ENCODE measurements at places on chromosomes 1 and 21.

GRCh38 chr1:184620469-184620868 lies 134.2 kb downstream of the EDEM3 start:
- DNase-seq = no peak

DNA sequence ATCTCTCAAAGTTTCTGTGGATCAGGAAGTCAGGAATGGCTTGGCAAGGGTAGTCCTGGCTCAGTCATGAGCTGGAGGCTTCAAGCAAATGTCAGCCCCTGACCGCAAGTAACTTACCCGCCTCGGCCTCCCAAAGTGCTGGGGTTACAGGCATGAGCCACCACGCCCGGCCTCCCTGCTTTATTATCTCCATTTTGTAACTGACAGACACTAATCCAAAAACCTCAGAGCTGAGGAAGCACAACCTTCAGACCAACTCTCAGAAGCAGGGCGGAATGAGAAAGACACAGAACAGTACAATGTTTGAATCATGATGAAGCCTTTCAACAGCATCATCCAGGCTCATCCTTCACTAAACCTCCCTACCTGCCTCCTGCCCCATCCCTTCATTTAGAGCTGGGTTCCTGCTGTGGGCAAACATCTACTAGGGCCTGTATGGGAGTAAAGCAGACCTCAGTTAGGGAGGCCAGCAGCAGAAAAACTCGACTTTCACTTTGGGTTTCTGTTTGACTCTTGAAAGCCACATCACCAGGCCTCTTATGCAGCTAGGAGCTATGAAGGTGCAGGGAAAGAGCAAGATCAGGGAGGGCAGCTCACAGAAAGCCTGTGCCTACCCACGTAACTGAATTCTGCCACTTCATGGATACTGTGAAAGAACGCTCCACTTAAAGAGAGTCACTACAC lies 84.4 kb upstream of the RAB4A start:
- no peak for DNase-seq

DNA sequence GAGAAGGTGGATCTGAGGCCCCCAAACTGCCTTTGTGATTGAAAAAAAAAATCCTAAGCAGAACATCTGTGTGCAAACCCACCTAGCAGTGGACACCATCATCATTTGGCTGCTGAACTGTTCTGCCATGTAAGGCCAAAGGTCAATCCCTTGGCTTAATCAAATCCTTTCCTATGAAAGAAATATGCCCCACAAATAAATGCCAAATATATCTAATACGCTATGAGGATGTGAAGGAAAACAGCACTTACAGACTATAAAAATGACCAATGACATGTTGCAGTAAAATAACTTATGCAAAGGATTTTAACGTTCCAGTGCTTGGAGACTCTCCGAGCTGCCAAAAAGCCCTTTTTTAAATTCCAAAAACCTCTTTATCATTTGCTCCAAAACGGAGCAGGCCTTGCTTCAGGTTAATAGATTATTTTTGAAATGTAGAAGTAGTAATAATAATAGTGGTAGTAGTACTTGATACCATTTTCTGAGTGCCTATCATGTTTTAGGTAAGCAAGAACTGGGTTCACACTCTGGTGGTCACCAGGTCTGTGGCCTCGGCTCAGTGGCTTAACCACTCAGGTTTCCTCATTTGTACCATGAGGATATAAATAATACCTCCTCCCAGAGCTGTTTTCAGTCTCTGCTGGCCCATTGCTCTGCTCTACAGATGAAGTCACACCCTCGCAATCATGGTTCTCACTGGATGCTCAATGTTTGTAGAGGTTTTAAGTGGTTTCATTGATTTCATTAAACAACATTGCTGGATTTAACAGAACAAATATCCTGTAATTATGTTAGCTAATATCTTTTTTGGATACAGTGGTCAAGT lies 47.9 kb upstream of the EDEM3 start:
- DNase-seq = no peak

GRCh38 chr21:45353200-45353599 lies 51.8 kb upstream of the COL18A1 start:
- DNase-seq = no peak

GRCh38 chr1:183318433-183318832 lies 99.7 kb downstream of the NMNAT2 start:
- no peak for DNase-seq

DNA sequence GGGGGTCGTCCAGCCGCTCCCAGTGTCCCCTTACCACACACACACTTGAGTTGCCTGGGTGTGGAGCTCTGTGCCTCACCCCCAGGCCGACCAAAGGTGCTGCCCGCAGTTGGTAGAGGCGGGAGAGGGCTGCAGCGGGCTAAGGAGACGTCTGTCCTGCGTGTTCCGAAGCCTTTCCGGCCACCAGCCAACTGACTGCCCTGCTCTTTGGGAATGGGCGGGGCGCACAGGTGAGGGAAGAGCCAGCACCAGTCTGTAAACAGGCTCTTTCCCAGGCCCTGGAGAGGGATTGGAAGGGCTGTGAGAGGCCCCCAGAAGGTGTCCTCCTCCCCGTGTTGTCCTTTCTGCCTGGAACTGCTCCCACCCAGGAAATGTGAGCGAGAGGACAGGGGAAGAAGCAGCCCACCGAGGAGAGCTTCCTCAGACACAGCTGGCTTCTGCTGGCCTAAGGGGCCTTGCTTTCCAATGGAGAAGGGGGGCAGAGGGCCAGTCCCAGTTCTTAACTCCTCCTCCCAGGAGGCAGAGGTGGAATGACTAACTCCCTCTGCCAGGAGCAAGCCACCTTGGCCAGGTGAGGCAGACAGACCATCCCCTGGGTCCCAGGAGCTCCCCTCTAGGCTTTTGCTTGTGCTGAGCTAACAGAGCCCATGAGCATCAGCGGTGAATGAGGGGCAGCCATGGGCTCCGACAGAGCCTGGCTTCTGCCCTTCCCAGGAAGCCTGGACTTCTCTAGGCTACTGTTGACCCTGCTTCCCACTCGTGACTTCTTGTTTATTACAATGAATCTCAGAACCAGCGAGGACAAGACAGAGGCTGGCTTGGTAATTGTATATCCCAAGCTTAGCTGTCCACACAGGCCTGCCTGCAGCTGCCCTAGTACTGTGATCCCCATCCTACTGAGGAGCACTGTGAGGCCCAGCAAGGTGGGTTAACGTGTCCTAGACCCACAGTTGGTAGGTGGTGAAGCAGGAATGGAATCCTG lies 158.1 kb upstream of the COA6 start:
- DNase-seq = no peak

- DNase-seq = no peak
Measured at GRCh38 chr1:201566529-201566823, 27.5 kb downstream of the NAV1 start.

DNA sequence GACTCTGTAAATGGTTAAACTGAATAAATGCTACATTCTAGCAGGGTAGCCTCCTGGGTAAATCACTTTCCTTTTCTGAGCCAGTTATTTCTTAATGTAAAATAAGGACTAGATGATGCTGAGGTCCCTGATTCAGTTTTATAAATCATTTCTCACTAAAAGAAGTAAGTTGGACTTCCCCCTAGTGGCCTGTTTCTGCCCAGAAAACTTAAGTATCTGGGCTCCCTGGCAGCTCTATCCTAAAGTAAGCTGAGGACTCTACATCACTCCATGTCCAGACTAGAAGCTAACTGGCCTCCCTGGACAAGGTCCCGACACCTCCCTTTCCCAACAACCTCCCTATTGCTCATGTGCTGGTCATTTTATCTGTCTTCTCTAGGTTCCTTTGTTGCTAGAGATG lies 3.0 kb downstream of the GPN2 start:
- no peak for DNase-seq

DNA sequence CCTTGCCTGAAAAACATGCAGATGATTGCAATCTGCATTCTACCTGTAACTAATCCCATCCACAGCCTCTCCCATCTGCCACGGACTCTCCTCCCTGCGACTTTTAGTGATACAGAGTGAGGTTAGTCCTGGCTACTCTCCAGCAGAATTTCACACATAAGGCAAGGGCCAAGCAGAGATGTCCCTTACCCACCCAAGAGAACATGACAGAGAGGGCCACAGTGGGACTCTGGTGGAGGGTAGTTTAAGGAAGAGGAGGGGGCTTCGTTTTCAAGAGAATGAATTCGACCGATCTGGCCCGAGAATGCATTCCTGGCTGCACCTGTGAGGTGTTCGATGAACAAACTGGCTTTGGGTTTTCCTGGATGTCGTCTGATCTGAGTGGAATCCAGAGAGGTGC lies 87.5 kb upstream of the SIM2 start:
- DNase-seq = no peak

- no peak for DNase-seq
Measured at GRCh38 chr1:154730259-154730658, 122.3 kb upstream of the ADAR start.

GRCh38 chr1:69305621-69306020 lies 262.1 kb upstream of the LRRC7 start:
- no peak for DNase-seq

DNA sequence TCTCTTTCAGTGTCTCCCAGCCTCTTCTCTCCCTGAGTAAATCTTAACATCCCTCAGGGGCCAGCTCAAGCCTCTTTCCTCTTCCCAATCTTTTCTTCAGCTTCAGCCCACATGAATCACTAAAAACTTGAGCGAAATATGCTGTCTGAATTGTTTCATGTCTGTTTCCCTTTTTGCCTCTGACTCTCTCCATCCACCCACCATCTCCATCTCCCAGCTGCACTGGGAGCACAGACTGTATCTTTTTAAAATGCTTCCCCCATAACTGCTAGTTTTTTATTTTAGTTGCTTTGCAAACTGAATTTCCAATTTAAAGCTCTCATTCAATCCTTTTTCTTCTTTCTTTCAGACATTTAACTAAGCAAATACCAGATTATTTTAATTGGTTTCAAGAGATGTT lies 3.0 kb upstream of the AHCTF1 start:
- DNase-seq = no peak

DNA sequence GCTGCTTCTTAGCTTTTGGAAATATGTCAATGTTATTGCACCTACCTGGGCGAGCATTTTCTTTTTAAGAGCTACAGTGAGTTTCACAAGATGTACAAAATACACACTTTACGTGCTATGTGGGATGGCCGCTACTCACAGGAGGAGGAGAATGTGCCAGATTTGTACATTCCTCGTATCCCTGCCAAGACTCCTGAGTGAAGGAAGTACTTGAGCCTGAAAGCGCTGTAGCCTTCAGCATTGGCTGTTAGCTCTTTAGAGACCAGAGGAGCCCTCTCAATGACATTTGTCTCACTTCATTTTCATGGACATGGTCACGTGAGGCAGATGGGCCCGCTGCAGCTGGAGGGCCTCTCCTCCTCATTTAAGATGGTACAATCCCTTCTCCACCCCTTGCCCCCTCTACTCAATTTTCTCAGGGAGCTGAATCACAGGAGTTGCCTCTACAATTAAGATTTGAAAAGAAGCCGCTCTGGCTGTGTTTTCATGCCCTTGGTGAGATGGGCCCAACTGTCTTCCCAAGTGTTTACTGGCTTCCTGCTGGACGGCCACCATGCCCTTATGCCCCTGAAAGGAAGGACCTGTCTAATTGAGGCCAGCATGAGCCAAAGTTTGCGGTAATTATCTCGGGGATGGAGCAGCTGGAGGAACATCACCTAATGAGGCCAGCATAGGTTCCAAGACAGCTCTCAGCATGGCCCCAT lies 442.6 kb downstream of the PRDM2 start:
- no peak for DNase-seq

GRCh38 chr1:248841702-248842395 lies 3.8 kb downstream of the ZNF672 start:
- DNase-seq = no peak

DNA sequence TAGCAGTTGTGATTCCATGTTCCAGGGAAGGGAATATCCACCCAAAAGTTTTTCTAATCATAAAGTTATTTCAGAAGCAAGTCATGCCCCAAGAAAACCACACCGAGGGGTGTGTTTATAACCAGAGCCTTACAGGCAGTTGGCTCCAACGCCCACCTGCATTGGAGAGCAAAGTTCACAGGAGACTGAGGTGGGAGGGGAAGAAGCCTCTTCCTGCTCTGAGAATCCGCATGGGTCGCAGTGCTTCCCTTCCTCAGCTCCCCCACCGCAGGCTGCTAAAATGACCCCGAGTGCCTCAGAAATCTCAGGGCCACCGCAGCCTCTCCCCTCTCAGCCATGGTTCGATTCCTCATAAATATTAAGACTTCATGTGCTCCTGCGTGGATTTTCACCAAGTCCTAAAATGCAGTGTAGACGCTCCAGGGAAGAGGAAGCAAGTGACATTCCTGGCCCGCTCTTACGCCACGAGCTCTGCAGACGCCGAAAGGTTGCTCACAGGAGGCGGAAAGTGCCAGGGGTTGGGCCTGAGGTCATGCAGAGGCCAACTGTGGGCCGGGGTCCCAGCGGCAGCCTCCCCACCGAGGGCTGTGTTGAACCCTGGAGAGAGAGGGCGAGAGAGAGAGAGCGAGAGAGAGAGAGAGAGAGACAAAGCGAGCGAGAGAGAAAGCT lies 13.4 kb upstream of the SPSB1 start:
- no peak for DNase-seq

- DNase-seq = peak; percentile 45
Measured at GRCh38 chr1:10692401-10693021, 103.9 kb downstream of the CASZ1 start.

DNA sequence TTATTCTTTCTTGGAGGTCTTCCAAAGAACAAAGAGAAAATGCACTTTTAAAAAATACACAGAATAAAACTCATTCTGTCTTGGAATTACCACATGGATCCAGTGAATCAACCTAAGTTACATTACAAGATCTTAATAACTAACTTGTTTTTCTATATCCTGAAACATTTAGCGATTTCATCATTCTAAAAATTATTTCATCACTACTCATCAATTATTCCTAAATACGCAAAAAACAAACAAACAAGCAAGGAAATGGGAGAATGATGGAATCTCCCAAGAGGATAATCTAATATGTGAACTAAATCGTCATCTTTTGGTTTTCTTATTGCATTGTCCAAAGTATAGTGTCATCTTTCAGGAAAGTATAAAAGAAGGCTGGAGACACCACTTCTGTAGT lies 38.5 kb upstream of the GNG4 start:
- no peak for DNase-seq

All from activated T-helper 9 cell treated with anti-CD3 and anti-CD28 coated beads, Interleukin-2, amount 50 U/mL, for 16 hours (primary cell).